Sigmoid colon (tissue), 7 donors: ENCODE measurements at places on chromosomes 7 and 10. TPM values are rescaled to one million over a fixed set of nuclear protein-coding genes. Genes with fewer than 3 reads are reported as not detected.

GRCh38 chr7:155316427-155317113 is 18.9 kb downstream of the INSIG1 start:
- H3K4me1 ChIP-seq = no peaks in the 10 kb centered on the region
- peaks cover 8% of the 10 kb centered on the region for H3K27me3 ChIP-seq
- H3K36me3 ChIP-seq = no peaks in the 10 kb centered on the region
- no peak overlapping the region for H3K27ac ChIP-seq
- no peak overlapping the region for H3K4me3 ChIP-seq

DNA sequence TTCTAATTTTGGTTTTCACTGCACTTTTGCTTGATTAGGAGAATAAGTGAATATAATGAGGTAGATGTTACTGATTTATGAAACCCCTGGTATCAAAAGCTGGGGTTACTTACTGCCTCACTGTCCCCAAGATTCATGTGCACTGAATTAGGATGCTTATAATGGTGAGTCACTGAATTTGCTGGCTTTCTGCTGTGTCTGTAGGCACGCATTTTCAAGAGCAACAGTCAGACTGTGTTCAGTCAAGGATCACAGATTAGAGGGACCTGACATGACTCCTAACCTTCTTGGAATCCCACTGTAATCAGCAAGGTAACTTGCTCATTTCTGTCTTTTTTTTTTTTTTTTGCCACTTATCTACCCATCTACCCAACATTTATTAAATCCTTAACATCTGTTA is 59.7 kb downstream of the GPR85 start:
- H3K4me3 ChIP-seq = no peak overlapping the region
- no peak overlapping the region for H3K27ac ChIP-seq
- DNase-seq = no peak
- H3K27me3 ChIP-seq = no peaks in the 10 kb centered on the region
- H3K4me1 ChIP-seq = no peaks in the 10 kb centered on the region

DNA sequence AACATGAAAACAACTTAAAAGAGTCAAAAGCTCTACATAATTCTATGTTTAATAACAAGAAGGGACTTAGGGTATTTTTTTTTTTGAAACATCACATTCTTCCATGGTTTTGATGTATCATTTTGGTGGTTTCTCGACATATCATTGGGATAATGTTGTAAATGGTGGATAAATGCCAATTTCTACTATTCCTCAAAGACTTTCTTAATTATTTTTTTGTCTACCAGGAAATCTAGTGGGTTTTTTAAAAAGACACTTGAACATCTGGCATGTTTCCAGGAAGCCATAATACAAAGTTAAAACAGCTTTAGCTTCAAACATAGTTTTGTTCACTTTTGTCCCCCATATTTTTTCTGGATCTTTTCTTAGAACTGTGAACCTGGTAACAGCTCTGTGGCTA is 200.4 kb downstream of the DKK1 start:
- H3K27me3 ChIP-seq = no peaks in the 10 kb centered on the region
- no peaks in the 10 kb centered on the region for H3K36me3 ChIP-seq
- H3K4me3 ChIP-seq = no peak overlapping the region
- H3K4me1 ChIP-seq = no peaks in the 10 kb centered on the region
- H3K27ac ChIP-seq = no peak overlapping the region

- no peak overlapping the region for H3K27ac ChIP-seq
- no peaks in the 10 kb centered on the region for H3K4me1 ChIP-seq
- no peaks in the 10 kb centered on the region for H3K36me3 ChIP-seq
- H3K27me3 ChIP-seq = no peaks in the 10 kb centered on the region
- no peak overlapping the region for H3K4me3 ChIP-seq
Observed at GRCh38 chr10:129244757-129245156, 222.3 kb upstream of the MGMT start.

DNA sequence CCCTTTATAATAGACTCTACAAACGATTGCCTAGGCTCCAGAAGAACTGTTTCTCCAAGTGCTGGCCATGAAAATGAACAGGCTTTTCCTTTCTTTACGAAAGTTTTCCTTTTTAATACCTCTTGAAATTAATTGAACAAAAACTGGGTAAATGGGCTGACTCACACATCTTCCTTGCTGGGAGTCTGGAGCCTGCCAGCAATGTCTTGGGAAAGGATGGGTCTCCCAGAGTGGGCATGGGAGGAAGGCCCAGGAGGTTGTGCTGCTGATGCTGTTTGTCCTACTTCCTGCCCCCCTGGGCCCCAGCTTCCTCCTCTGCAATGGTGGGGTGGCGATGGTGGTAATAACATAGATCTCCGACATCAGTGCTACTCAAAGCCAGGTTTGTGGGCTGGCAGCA is 174.1 kb downstream of the RPS24 start:
- peaks cover 13% of the 10 kb centered on the region for H3K4me1 ChIP-seq
- H3K4me3 ChIP-seq = no peak overlapping the region

DNA sequence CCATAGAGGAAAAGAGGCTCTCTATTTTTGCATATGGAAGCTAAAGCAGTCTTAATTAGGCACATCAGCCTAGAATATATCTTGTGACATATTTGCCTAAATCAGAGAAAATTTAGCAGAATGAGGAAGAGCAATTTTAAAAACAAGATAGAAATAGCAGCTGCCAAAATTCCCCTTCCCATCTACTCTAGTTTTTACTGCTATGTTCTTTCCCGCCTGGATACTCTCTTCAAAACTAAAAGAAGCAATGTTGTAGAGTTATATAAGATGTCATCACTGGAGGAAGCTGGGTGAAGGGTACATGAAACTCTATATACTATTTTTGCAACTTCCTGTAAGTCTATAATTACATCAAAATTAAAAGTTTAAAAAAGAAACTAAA is 87.0 kb downstream of the ARMH3 start:
- no peaks in the 10 kb centered on the region for H3K4me1 ChIP-seq
- no peak overlapping the region for H3K4me3 ChIP-seq
- no peak overlapping the region for H3K27ac ChIP-seq
- peaks cover 14% of the 10 kb centered on the region for H3K36me3 ChIP-seq

- H3K36me3 ChIP-seq = no peaks in the 10 kb centered on the region
- H3K27me3 ChIP-seq = no peaks in the 10 kb centered on the region
- H3K4me3 ChIP-seq = no peak overlapping the region
- DNase-seq = no peak
Observed at GRCh38 chr7:70699271-70699670, 432.7 kb upstream of the GALNT17 start.

GRCh38 chr7:73999664-74000435 is 28.1 kb upstream of the ELN start:
- peaks cover 56% of the 10 kb centered on the region for H3K4me1 ChIP-seq
- H3K36me3 ChIP-seq = no peaks in the 10 kb centered on the region
- peak overlapping the region; percentile 69 for H3K27ac ChIP-seq

- H3K27me3 ChIP-seq = no peaks in the 10 kb centered on the region
- H3K4me3 ChIP-seq = no peak overlapping the region
- H3K27ac ChIP-seq = no peak overlapping the region
- peaks cover 7% of the 10 kb centered on the region for H3K4me1 ChIP-seq
- H3K36me3 ChIP-seq = no peaks in the 10 kb centered on the region
- DNase-seq = no peak
Observed at GRCh38 chr10:121154310-121154709, 303.1 kb downstream of the WDR11 start.

- DNase-seq = no peak
- no peaks in the 10 kb centered on the region for H3K4me1 ChIP-seq
- H3K36me3 ChIP-seq = no peaks in the 10 kb centered on the region
Observed at GRCh38 chr10:28137907-28138880, 139.3 kb upstream of the ODAD2 start.

GRCh38 chr7:152711444-152711944 is 35.6 kb upstream of the XRCC2 start:
- H3K27ac ChIP-seq = no peak overlapping the region
- no peak overlapping the region for H3K4me3 ChIP-seq
- H3K27me3 ChIP-seq = no peaks in the 10 kb centered on the region
- no peaks in the 10 kb centered on the region for H3K36me3 ChIP-seq

GRCh38 chr7:122944682-122945303 is 50.7 kb downstream of the TAS2R16 start:
- H3K36me3 ChIP-seq = no peaks in the 10 kb centered on the region
- H3K4me3 ChIP-seq = no peak overlapping the region
- no peaks in the 10 kb centered on the region for H3K4me1 ChIP-seq
- no peak for DNase-seq
- no peaks in the 10 kb centered on the region for H3K27me3 ChIP-seq
- no peak overlapping the region for H3K27ac ChIP-seq

GRCh38 chr7:122632238-122632637 is 66.7 kb downstream of the RNF133 start:
- DNase-seq = no peak
- no peak overlapping the region for H3K27ac ChIP-seq
- no peaks in the 10 kb centered on the region for H3K27me3 ChIP-seq
- H3K4me3 ChIP-seq = no peak overlapping the region
- H3K36me3 ChIP-seq = no peaks in the 10 kb centered on the region

DNA sequence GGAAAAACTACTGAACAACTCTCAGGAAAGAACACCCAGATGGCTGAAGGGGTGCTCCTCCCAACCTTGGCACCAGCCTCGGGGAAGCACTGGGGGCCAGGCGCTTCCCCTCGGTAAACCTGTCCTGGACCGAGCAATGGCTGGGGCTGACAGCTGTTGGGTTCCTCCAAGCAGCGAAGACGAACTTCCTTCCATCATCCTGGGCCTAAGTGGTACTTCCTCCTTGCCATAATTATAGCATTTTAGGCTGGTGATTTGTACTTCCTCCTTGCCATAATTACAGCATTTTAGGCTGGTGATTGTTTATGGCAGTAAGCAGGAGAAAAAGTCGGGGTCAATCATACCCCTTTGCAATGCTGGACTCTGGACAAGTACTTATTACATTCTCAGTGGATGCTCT is 69.3 kb downstream of the MYOF start:
- no peak for DNase-seq
- H3K4me3 ChIP-seq = no peak overlapping the region
- H3K4me1 ChIP-seq = no peaks in the 10 kb centered on the region

DNA sequence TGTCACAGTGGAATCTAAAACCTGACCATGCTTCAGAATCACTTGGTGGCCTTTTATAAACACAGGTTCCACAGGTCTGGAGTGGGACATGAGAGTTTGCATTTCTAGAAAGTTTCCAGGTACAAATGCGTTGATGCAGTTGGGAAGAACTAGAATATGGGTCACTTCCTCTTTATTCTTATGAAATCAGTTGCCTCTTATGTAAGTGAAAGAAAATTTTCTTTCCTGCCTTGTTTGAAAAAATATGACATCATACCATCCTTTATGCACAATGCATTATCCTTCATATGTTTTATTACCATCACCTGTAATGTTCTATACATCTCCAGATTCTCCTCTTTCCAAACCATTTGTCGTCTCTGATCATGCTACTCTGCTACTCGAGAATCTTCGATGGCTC is 44.0 kb downstream of the PLXNA4 start:
- H3K4me3 ChIP-seq = no peak overlapping the region
- no peaks in the 10 kb centered on the region for H3K36me3 ChIP-seq
- H3K27ac ChIP-seq = no peak overlapping the region
- no peaks in the 10 kb centered on the region for H3K27me3 ChIP-seq
- no peak for DNase-seq
- H3K4me1 ChIP-seq = no peaks in the 10 kb centered on the region

- H3K27ac ChIP-seq = no peak overlapping the region
- no peak overlapping the region for H3K4me3 ChIP-seq
- no peak for DNase-seq
- H3K4me1 ChIP-seq = no peaks in the 10 kb centered on the region
- no peaks in the 10 kb centered on the region for H3K36me3 ChIP-seq
Observed at GRCh38 chr7:44735403-44736165, 13.1 kb upstream of the ZMIZ2 start.

- no peak for DNase-seq
- no peak overlapping the region for H3K4me3 ChIP-seq
- no peak overlapping the region for H3K27ac ChIP-seq
- H3K36me3 ChIP-seq = no peaks in the 10 kb centered on the region
Observed at GRCh38 chr7:82413237-82413636, 30.3 kb downstream of the CACNA2D1 start.

FEZF1 gene
- total RNA-seq = not detected

ACTR3C gene
- 8.3 TPM for total RNA-seq

PCDH15 gene
- total RNA-seq = 0.55 TPM

LRIT1 gene
- not detected for total RNA-seq

ACTL6B gene
- 0.71 TPM for total RNA-seq

SRGN gene
- 79.8 TPM for total RNA-seq

ADAMTS14 gene
- total RNA-seq = 1.1 TPM

ANK3 gene
- total RNA-seq = 76.3 TPM

SLC18A3 gene
- total RNA-seq = 0.68 TPM

CYP3A4 gene
- total RNA-seq = not detected

CPA1 gene
- total RNA-seq = not detected
